ENCODE measurements at places on chromosomes 5 and 9.

- no peak for DNase-seq
These were observed 38.7 kb downstream of the SCAMP1 start for GRCh38 chr5:78399116-78399515.

GRCh38 chr9:131620764-131621520 lies 75.6 kb downstream of the PRRT1B start:
- no peak for DNase-seq

- no peak for DNase-seq
These were observed 168.3 kb upstream of the RASA1 start for GRCh38 chr5:87099291-87099839.

GRCh38 chr5:93150311-93151012 lies 430.6 kb downstream of the NR2F1-AS1 start:
- DNase-seq = no peak

DNA sequence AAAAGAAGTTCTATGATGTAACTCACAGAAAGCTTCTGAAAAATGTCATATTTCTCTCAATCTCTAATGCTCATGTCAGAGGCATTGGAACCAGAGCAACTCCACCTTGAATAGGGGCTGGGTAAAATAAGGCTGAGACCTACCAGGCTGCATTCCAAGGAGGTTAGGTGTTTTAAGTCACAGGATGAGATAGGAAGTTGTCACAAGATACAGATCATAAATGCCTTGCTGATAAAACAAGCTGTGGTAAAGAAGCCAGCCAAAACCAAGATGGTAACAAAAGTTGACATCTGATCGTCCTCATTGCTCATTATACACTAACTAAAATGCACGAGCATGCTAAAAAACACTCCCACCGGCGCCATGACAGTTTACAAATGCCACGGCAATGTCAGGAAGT lies 411.1 kb upstream of the GRIA1 start:
- DNase-seq = no peak

DNA sequence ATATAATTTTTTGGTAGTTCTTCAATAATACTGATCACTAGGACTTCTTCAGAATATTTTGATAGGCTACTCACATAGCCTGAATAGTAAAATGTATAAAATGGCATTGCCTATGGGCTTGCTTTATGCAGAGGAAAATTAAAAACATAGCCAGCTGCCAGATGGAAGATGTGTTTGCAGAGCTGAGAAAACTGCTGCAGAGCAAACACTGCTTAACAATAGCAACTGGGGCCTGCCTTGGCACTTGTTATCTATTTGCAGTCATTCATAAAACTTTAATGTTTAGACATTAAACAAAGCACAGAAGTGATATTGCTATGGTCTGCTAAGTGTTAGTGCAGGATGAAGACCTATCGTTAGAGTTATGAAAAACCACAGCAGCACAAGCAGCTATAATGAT lies 151.5 kb upstream of the SMC2 start:
- DNase-seq = no peak

DNA sequence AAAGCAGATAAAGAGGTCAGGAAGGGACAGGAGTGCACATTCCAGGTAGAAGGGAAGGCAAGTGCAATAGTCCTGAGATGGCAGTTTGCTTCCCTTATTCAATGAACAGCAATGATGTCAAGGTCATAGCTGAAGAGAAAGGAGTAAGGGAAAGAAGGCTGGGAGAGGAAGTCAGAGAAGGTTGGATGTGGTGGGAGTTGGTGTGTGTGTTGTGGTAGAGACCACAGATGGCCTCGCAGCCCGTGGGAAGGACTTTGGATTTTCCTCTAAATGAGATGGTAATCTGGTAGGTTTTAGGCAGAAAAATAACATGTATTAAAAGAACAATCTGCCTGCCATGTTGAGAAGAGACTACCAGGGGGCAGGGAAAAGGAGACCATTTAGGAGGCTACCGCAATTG lies 25.1 kb upstream of the LPAR1 start:
- no peak for DNase-seq

- DNase-seq = no peak
These were observed 55.7 kb upstream of the CARTPT start for GRCh38 chr5:71663191-71663969.

- no peak for DNase-seq
These were observed 8.4 kb upstream of the FAM81B start for GRCh38 chr5:95382801-95383200.

GRCh38 chr5:148860599-148860998 lies 34.2 kb downstream of the ADRB2 start:
- no peak for DNase-seq

- DNase-seq = no peak
These were observed 27.4 kb downstream of the SNX30 start for GRCh38 chr9:112777914-112778313.

GRCh38 chr9:134007150-134007549 lies 15.0 kb upstream of the VAV2 start:
- DNase-seq = no peak

GRCh38 chr5:140302786-140303639 lies at the start of gene PFDN1:
Gene PFDN1 (minus strand): TSS chr5:140303101. CDS start chr5:140303073, 28 bp downstream.
- no peak for DNase-seq

GRCh38 chr5:150058480-150059126 lies 27.8 kb downstream of the CSF1R start:
- no peak for DNase-seq

DNA sequence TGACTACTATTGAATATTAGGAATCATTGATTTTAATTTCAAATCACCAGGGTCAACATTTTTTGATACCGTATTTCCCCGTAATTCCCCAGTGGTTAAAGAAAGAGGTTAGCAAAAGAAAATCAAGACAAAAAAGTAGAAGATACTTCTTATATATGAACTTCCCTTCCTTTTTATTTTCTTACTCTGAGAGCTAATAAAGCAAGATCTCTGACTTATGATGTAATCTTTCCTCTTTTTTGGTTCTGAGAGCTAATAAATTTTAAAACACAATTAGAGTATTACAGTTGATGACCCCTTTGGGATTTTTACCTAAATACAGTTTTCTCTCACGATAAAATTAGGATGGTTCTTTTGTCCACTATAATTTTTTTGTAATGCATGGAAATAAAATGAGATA lies 9.2 kb upstream of the FYB1 start:
- no peak for DNase-seq

DNA sequence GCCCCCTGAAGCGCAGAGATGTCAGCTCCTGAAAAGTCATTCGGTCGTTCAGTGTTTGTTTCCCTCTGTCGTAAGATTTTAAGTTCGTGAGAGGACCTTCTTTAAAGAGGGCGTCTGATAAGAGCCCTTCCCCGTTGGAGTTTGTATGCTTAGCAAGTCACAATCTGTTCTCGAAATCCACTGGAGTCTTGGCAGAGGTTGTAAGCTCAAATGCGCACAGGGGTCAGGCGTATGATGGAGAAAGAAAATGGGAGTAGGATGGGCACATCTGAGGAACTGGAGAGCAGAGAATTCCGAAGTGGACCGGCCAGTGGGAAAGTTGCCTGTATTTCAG lies 710 bp downstream of the HSD17B4 start:
- DNase-seq = no peak

- no peak for DNase-seq
These were observed 105.6 kb downstream of the NR6A1 start for GRCh38 chr9:124665391-124666058.

GRCh38 chr9:116471093-116471906 lies 215.8 kb upstream of the TRIM32 start:
- no peak for DNase-seq

GRCh38 chr9:109320331-109320741 lies 523 bp downstream of the EPB41L4B start:
- no peak for DNase-seq

- DNase-seq = no peak
These were observed 1425.8 kb upstream of the C9orf72 start for GRCh38 chr9:28999057-28999456.

- no peak for DNase-seq
These were observed 50.5 kb upstream of the RFX3 start for GRCh38 chr9:3576328-3576727.

GRCh38 chr9:2567922-2568321 lies 53.7 kb upstream of the VLDLR start:
- DNase-seq = no peak

- DNase-seq = no peak
These were observed 3.7 kb downstream of the RECK start for GRCh38 chr9:36040271-36040925.

- no peak for DNase-seq
These were observed 42.1 kb upstream of the SMIM23 start for GRCh38 chr5:171743436-171744076.

DNA sequence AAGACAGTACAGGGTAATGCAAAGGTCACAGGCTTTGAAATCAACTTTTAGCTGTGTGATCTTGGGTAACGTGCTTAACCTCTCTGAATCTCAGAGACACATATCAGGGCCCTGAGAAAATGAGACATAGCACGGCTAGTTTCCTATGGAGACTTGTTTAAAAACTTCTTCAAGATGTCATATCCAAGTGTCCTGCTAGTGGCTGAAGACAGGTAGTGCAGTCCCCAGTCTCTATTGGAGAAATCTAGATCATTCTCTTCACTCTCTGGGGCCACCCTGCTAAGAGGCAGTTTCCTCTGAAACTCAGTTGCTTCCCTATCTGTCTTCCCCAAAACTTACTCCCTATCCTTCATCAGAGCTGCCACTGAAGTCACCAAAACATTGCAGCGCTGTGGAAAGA lies 30.3 kb upstream of the GRXCR2 start:
- DNase-seq = no peak

GRCh38 chr9:34559624-34560455 lies 29.7 kb downstream of the CNTFR start:
- DNase-seq = no peak

DNA sequence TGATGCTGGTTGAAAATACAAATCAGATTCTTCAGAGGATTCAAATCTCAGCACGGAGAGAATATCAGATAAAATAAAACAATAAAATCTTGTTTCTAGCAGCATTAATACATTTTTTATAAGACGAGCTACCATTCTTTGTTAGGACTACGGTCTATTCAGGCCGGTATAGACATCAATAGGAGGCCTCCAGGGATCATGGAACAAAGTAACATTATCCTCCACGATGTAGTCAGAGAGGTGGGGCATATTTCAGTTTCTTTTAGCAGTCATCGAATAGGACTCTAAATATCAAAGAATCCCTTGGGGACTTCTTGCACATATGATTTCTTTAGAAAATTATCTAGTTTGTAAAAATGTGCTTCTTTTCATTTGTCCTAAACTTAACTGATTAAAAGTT lies 225.9 kb upstream of the HAPLN1 start:
- no peak for DNase-seq

DNA sequence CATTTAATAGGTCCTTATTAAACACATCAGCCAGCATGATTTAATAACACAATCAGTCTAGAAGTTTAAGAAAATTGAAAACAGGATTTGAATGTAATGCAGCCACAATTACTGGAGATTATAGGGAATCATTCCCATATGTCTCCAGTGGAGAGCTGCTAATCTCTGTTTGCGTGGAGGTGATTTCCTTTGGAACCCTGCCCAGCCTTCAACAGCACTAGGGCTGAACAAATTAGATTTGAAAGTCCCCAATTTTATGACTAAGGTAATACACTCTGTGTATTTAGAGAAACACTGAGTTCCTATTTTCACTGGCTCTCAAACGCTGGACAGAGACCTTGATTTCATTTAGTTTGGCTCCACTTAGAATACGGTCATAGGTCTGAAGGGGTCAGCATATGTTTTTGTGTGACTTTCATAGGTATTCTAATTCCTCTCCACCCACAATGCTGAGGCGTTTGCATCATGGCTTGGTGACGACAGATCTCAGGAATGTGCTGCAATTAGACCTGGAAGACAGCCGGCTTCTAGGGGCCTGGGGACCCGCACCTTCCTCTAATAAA lies 508.3 kb downstream of the EBF1 start:
- DNase-seq = no peak

- no peak for DNase-seq
These were observed 27.3 kb upstream of the IL17B start for GRCh38 chr5:149406203-149406978.

GRCh38 chr5:58133631-58134296 lies 326.1 kb downstream of the PLK2 start:
- no peak for DNase-seq

GRCh38 chr9:15640121-15640520 lies 87.3 kb downstream of the CCDC171 start:
- no peak for DNase-seq
